ENCODE measurements at places on chromosomes 11 and 22.

DNA sequence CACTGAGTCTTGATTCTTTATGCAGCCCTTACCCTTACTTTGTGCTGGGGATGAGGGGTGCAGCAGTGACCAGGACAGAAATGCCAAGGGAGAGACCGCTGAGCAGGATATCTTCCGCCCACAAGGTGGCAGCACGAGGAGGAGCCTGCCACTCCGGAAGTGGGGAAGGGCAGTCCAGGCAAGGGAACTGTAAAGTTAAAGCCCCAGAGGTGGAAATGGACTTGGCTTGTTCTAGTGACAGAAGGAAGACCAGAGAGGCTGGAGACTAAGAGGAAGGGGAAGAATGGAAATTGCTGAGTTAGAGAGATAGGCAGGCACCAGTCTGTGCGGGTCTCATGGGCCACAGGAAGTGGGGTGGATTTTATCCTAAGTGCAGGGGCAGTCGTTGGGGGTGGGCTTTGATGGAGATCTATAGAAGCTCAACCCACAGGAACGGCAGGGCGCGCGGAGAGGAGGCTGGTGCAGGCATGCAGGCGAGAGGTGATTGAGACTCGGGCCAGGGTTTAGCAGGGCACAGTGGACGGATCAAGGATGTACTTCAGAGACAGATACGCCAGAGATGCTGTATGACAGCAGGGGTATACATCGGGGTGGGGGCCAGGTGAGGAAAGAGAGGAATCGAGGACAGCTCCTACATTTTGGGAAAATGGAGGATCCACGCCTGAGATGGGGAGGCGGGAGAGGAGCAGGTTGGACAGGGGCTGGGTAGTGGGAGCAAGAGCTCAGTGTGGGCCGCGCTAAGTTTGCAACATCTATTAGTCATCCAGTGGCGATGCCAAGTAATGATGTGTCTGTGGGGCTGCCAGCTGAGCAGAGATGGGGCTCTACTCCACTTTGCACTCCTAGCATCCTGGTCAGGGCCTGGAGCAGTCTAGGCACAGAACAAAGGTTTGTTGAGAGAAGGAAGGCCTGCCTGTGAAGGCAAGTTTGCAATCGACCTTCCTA is 3.3 kb upstream of the GRK2 start:
- DNase-seq: no peak

DNA sequence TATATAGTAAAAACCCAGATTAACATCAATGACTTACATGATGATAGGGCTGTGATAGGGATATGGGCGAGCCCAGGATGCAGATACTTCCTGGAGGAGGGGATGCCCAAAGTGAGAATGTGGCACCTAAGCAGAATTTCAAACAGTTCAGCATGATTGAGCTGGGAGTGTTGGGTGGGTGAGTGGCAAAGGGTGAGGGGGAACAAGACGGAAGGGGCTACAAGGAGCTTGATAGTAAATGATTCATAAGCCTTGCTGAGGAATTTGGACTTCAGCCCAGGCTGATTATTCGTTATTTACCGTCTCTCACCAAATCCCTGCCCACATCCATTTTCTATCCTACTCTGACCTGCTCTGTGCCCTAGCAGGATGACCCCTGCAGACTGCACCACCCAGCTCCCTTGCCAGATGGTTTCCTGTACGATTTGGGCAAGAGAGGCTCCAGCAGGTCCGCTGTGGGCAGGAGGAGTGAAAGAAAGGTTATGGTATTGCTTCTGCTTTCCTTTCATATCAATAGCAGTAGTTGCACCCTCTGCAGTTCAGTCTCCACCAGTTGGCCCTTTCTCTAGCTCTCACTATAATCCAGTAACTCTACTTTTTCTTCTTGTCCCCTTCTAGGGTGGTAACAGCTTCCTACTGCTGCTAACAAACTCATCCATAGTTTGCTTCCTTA is 30.3 kb upstream of the SIK2 start:
- DNase-seq: no peak

GRCh38 chr11:17067417-17067816 is 10.1 kb downstream of the RPS13 start:
- DNase-seq: no peak

GRCh38 chr11:96067160-96067559 is 143.3 kb upstream of the MTMR2 start:
- no peak for DNase-seq

- no peak for DNase-seq
Observed at GRCh38 chr11:118211006-118211405, 13.8 kb downstream of the JAML start.

All from cortex of kidney (tissue), 1 donor.